ENCODE measurements at places on chromosomes 2 and 18. TPM values are rescaled to one million over a fixed set of nuclear protein-coding genes. Genes with fewer than 3 reads are reported as not detected.

The HOXD13 gene
- not detected for total RNA-seq

- DNase-seq = no peak
Observed at GRCh38 chr2:10497797-10498251, 49.7 kb upstream of the ODC1 start.

The IL1RL1 gene
- total RNA-seq = not detected

- DNase-seq = no peak
Observed at GRCh38 chr2:128783193-128783671, 464.6 kb upstream of the HS6ST1 start.

The RAD51AP2 gene
- total RNA-seq = not detected
